OCI-M1 (cell line): ENCODE measurements at places on chromosomes 12 and 14.

DNA sequence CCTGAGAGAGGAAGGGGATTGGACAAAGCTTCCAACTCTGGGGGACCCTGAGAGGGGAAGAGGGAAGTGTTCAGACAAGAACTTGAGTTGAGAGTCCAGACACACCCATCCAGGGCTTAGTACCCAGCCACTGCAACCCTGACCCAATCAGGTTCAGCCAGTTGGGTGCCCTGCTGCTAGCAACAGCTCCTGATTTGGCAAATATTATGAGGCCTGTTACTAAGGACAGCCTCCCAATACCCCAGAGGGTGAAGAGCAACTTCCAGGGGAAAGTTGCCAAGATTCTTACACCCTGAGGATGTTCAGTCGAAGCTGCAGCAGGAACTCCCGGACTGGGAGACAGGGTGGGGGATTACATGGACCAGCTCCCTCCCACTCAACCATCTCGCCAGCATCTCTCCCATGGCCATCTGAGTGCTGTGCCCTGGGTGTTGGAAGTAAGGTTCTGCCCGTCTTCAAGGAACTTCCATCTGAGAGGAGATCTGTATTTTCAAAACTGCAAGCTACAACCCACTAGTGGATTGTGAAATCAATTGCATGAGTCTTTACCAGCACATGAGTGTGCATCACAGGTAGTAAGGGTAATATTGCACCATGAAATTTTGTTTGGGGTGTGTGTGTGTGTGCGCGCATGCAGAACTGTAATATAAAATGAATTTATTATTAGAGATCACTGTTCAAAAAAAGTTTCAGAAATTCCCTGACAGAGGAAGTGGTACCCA, 11.5 kb upstream of the KRT78 start:
- DNase-seq: no peak

- no peak for DNase-seq
Observed at GRCh38 chr12:82523996-82524395, 162.7 kb upstream of the TMTC2 start.

- DNase-seq: no peak
Observed at GRCh38 chr12:51695241-51696010, 104.4 kb downstream of the SCN8A start.

DNA sequence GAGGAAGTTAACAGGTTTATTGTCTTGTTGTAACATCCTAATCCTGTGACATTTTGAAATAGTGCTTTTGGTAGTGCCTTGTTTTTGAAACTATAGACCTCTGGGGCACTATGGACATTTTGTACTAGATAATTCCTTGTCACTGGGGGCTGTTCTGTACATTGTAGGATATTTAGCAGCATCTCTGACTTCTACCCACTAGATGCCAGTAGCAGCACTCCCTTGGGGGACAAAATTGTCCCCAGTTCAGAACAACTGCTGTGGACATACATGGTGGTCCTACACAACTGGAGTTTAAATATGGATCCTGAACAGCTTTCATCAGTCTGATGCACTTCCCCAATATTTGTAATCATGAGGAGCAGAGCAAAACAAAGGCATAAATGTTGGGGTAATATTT, 264.7 kb downstream of the RAD51B start:
- DNase-seq: peak; percentile 16

GRCh38 chr12:78279567-78279966, 448.9 kb downstream of the NAV3 start:
- DNase-seq: no peak

- no peak for DNase-seq
Observed at GRCh38 chr14:71688576-71688975, 243.7 kb upstream of the RGS6 start.

GRCh38 chr14:39967885-39968284, 535.7 kb upstream of the FBXO33 start:
- no peak for DNase-seq

- no peak for DNase-seq
Observed at GRCh38 chr14:93005838-93006237, 82.9 kb downstream of the CHGA start.

GRCh38 chr14:24317141-24317928, 6.0 kb downstream of the LTB4R start:
- no peak for DNase-seq

GRCh38 chr12:22628228-22628627, 3.3 kb downstream of the ETNK1 start:
- no peak for DNase-seq

GRCh38 chr14:55418411-55418810, 6.8 kb upstream of the ATG14 start:
- no peak for DNase-seq

GRCh38 chr12:128911861-128912260, 58.6 kb downstream of the GLT1D1 start:
- no peak for DNase-seq

- DNase-seq: no peak
Observed at GRCh38 chr14:64919618-64920017, 5.4 kb downstream of the CHURC1 start.

- no peak for DNase-seq
Observed at GRCh38 chr12:47602325-47602724, 103.5 kb downstream of the RPAP3 start.

DNA sequence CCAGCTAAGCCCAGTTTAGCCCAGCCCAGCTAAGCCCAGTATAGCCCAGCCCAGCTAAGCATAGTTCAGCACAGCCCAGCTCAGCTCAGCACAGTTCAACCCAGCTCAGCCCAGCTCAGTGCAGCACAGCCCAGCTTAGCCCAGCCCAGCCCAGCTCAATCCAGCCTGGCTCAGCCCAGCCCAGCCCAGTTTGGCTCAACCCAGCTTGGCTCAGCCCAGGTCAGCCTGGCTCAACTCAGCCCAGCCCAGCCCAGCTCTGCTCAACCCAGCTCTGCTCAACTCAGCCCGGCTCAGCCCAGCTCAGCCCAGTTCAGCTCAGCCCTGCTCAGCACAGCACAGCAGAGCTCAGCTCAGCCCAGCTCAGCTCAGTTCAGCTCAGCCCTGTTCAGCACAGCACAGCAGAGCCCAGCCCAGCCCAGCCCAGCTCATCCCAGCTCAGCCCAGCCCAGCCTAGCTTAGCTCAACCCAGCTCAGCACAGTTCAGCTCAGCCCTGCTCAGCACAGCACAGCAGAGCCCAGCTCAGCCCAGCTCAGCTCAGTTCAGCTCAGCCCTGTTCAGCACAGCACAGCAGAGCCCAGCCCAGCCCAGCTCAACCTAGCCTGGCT, 330.9 kb downstream of the TMEM121 start:
- no peak for DNase-seq

DNA sequence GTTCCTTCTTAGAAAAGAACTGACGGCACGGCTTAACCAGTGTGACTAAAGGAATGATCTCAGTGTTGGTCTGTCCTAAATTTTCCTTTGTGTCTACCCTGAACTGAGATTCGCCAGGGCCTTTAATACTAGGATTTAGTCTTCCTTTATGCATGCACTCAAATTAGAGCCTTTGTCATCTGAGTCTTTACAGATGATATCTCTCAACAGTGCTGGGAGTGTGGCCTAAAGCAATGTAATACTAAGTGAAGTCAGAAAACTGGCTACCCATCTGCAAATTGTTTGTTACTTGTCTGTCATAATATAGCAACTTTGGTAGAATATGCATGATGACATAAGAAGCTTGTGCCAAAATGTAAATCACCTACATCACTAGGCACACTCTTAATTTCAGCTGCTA, 95.4 kb downstream of the PTPRO start:
- no peak for DNase-seq

GRCh38 chr14:53896726-53897125, 59.9 kb downstream of the BMP4 start:
- DNase-seq: no peak

- no peak for DNase-seq
Observed at GRCh38 chr14:101058571-101058970, 155.0 kb upstream of the RTL1 start.

GRCh38 chr14:101716956-101717662, 44.4 kb upstream of the PPP2R5C start:
- no peak for DNase-seq

DNA sequence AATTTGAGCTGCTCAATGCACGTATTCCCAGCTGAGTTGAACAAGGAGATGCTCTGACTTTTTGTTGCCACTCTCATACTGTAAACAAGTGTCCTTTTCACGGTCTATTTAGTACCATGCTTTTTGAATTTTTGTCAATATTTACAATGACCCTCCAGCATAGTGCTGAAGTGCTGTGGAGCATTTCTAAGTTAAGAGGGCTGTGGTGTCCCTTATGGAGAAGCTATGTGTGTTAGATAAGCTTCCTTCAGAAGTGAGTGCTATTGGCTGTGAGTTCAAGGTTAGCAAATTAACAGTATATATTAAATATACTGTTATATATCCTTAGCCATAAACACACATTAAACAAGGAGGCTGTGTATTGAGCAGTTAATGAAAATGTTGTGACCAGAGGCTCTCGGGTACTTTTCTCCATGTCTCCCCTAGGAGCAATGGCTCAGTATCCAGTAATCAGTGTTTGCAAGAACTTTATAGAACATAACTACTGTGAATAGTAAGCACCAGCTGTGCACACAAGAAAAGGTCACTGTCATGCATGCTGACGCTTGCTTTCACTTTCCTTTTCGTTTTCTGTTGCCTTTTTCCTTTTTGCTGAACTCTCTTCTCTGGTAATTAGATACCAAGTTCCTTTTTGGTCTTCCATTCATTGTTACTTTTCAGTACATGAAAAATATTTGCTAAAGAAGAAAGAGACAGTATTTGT, 187.2 kb upstream of the NEDD1 start:
- peak; percentile 86 for DNase-seq

DNA sequence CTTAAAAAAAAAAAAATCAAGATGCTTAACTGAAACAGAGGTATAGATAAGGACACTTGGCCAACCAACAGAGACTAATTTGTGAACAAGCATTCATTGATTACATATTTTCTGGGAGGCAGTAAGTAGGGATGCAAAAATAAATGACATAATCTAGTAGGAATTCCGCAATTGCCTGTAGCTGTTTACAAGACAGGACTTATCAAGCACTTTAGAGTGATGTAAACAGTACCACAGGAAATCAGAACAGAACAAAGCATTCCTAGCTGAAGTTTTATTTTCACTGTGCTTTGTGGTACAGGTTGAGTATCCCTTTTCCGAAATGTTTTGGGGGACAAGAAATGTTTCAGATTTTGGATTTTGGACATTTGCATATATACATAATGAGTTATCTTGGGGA, 68.2 kb upstream of the FGD4 start:
- DNase-seq: no peak

- no peak for DNase-seq
Observed at GRCh38 chr14:95943699-95944098, 67.1 kb downstream of the TUNAR start.

DNA sequence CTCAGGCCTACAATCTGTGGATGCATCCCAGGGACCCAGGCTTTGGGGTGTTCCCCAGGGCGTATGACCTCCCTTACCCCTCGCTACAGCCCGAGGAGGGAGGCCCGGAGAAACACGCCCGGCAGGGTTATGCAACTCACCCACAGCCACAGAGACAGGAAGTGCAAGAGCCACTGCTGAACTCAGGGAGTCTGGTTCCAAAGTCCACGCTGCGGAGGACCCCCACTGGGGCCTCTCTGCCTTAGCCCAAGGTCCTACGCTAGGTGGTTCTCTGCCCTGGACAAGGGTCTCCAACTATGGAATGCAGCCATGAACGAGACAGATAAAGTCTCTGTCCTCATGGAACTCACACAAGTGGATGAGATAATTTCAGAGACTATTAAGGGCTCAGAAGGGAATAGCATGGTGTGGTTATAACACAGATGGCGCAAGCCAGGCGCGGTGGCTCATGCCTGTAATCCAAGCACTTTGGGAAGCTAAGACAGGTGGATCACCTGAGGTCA, 11.3 kb downstream of the SCARB1 start:
- no peak for DNase-seq

- no peak for DNase-seq
Observed at GRCh38 chr12:94289461-94290312, 141.3 kb downstream of the PLXNC1 start.

GRCh38 chr14:89129570-89129969, 287.5 kb downstream of the FOXN3 start:
- DNase-seq: no peak

DNA sequence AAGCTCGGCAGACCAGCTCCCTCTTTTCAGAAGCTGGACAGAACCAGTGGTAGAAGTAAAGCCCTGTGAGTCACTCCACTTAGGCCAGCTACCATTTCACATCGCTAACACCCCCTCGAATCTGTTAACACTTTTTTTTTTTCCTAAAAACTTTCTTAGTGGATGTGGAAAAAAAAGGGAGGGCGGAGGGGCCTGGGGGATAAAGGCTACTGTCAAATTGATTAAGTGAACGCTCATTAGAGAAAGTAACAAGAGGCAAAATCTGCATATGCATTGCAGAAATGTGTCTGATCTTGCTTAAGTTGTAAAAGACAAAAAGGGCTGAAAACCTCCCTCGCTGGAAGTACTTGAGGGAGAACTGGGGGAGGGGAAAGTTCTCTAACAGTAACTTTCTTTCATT, 86.6 kb upstream of the OTX2 start:
- no peak for DNase-seq

GRCh38 chr12:38695057-38695456, 210.3 kb downstream of the CPNE8 start:
- no peak for DNase-seq
